Activated T-cell treated with anti-CD3 and anti-CD28 coated beads, Interleukin-2, amount 50 U/mL, for 72 hours (primary cell): ENCODE measurements at places on chromosomes 6 and 20. TPM values are rescaled to one million over a fixed set of nuclear protein-coding genes. Genes with fewer than 3 reads are reported as not detected.
A peak's percentile ranks its signal among the peaks of the same experiment; 100 is the strongest.

L3MBTL3 gene
- 9.1 TPM for total RNA-seq

CDH4 gene
- total RNA-seq, result 0.35 TPM

TULP1 gene
- not detected for total RNA-seq

HAO1 gene
- not detected for total RNA-seq

RBM24 gene
- not detected for total RNA-seq

- H3K36me3 ChIP-seq, result no peaks in the 10 kb centered on the region
- H3K27ac ChIP-seq, result no peak overlapping the region
- no peaks in the 10 kb centered on the region for H3K27me3 ChIP-seq
- H3K4me3 ChIP-seq, result no peak overlapping the region
Measured at GRCh38 chr20:19361790-19362189, 149.3 kb downstream of the SLC24A3 start.

GRCh38 chr6:162408826-162409535, 318.6 kb downstream of the PRKN start:
- H3K27me3 ChIP-seq, result no peaks in the 10 kb centered on the region
- no peaks in the 10 kb centered on the region for H3K36me3 ChIP-seq
- no peaks in the 10 kb centered on the region for H3K4me1 ChIP-seq
- H3K27ac ChIP-seq, result no peak overlapping the region
- no peak overlapping the region for H3K4me3 ChIP-seq

GRCh38 chr6:154337406-154338005, 19.1 kb downstream of the IPCEF1 start:
- H3K27ac ChIP-seq, result no peak overlapping the region
- DNase-seq, result no peak
- H3K4me1 ChIP-seq, result peaks cover 6% of the 10 kb centered on the region
- H3K27me3 ChIP-seq, result peaks cover 5% of the 10 kb centered on the region

DNA sequence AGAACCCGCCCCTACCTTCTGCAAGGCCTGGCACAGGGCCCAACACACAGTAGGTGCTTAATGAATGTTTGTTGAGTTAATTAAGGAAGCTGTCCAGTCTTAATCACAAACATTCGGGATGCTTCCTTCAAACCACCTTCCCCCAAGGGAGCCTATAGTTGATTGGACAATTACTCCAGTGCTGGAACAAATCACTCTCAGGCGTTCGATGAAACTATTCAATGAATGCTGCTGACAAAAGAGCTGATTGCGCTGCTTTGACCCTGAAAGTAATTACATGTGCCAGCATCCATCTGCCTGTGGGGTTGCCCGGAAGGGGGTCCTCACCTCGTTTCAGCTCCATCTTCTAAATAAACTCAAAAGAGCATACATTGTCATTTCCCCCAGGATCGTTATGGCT, 112.0 kb upstream of the SRSF6 start:
- no peaks in the 10 kb centered on the region for H3K4me1 ChIP-seq
- no peak overlapping the region for H3K4me3 ChIP-seq
- H3K27ac ChIP-seq, result no peak overlapping the region
- H3K27me3 ChIP-seq, result no peaks in the 10 kb centered on the region
- DNase-seq, result no peak

DNA sequence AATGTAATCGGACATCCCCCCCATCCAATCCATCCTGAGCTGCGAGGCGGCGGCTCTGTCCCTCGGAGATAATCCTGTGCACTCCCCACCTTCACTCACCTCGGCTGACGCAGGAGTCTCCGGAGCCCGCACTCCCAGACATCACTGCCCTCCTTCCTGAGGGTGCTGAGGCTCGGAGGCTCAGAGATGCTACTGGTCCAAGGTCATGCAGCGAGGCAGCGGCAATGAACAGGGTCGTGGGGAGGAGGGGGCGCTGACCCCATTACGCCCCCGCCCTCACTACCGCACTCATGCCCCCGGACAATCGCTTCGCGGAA, 485 bp downstream of the ADISSP start:
- peaks cover 36% of the 10 kb centered on the region for H3K4me1 ChIP-seq
- no peaks in the 10 kb centered on the region for H3K27me3 ChIP-seq
- DNase-seq, result peak; percentile 24
- no peaks in the 10 kb centered on the region for H3K36me3 ChIP-seq

DNA sequence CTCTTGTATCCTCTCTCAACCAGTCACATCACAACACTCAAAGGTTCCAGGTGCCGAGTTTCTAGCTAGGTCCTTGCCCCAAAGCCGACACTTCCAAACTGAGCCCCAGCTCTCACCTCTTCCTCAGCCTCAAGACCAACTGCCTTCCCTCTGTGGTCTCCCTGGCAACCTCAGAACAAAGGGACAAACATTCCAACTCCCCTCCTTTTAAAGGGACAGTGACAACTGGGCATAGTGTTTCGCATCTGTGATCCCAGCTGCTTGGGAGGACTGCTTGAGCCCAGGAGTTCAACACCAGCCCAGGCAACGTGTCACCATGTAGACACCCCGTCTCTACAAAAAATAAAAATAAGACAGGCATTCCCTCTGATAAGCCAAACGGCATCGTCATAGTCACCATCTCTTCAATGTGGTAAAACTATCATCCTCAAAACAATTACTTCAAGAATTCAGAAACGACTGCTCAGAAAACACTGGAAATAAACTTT, 11.3 kb downstream of the DIDO1 start:
- no peak for DNase-seq
- peaks cover 3% of the 10 kb centered on the region for H3K36me3 ChIP-seq
- no peaks in the 10 kb centered on the region for H3K27me3 ChIP-seq
- H3K27ac ChIP-seq, result peak overlapping the region; percentile 14
- peaks cover 74% of the 10 kb centered on the region for H3K4me1 ChIP-seq

GRCh38 chr6:109690373-109690736, 647 bp downstream of the AK9 start:
- peak; percentile 77 for DNase-seq
- H3K36me3 ChIP-seq, result peaks cover 2% of the 10 kb centered on the region
- peak overlapping the region; percentile 96 for H3K4me3 ChIP-seq
- H3K27ac ChIP-seq, result peak overlapping the region; percentile 85
- no peaks in the 10 kb centered on the region for H3K27me3 ChIP-seq
- peaks cover 46% of the 10 kb centered on the region for H3K4me1 ChIP-seq

DNA sequence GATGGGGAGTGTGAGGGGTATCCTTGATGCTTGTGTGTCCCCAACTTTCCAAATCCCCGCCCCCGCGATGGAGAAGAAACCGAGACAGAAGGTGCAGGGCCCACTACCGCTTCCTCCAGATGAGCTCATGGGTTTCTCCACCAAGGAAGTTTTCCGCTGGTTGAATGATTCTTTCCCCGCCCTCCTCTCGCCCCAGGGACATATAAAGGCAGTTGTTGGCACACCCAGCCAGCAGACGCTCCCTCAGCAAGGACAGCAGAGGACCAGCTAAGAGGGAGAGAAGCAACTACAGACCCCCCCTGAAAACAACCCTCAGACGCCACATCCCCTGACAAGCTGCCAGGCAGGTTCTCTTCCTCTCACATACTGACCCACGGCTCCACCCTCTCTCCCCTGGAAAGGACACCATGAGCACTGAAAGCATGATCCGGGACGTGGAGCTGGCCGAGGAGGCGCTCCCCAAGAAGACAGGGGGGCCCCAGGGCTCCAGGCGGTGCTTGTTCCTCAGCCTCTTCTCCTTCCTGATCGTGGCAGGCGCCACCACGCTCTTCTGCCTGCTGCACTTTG, at the start of gene TNF:
Gene TNF, plus strand, starts transcription at position 231 of the 567 bp plus-strand sequence. Its CDS starts 177 bp downstream, at position 408.
- H3K4me1 ChIP-seq, result peaks cover 96% of the 10 kb centered on the region
- H3K36me3 ChIP-seq, result peaks cover 8% of the 10 kb centered on the region
- peak; percentile 78 for DNase-seq
- peak within 1 kb of the TSS; percentile 89 for H3K27ac ChIP-seq
